ENCODE measurements at places on chromosomes 6 and 20.

GRCh38 chr6:160513836-160514235 is 150.2 kb downstream of the LPA start:
- peak; percentile 20 for DNase-seq

DNA sequence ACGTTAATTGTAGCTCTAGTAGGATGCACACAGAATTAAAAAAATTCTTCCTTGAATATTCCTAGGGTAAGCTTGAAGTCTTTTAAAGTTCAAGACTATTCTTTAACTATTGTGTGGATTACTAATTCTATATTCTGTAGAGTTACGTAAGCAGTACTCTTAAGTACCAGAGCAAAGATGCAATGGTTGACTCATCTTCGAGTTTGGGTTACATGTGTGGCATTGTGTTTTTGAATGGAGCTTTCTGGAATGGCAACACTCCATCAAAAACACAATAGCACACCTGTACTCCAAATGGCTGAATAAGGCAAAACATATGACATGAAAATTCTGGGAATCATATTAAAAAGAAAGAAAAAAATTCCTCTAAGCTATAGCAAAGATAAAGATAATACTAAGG is 33.5 kb upstream of the CEP162 start:
- no peak for DNase-seq

DNA sequence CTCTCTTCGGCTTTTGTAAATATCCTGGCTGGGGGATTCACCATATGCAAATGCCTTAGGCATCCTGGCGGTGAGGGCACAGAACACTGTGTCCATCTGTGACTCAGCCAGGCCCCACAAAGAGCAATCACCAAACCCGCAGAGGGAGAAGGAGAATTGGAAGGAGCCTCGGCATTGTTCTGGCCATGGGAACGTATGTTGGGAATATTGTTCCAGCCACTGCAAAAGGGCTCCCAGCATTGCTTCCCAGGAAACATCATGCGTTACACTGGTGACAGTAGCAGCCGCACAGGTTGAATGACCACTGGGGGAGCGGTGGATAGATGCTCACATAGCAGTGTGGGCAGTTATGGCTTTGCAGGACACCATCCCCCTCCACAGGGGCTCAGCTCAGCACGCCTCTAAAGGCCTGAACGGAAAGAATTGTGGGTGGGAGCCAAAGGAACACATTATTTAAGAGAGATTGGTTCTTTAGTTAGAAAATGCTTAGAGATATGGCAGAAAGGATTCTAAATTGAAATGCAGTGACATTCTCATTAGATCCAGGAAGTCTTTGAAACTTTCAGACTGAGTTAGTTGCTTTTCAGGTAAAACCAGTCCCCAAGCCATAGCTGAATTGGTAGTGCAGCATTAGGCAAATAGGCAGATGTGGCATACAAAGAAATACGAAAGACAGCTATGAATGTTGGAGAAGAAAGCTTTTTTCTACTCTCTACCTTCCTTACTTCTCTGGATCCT is 104.3 kb downstream of the RNF144B start:
- DNase-seq = peak; percentile 76

DNA sequence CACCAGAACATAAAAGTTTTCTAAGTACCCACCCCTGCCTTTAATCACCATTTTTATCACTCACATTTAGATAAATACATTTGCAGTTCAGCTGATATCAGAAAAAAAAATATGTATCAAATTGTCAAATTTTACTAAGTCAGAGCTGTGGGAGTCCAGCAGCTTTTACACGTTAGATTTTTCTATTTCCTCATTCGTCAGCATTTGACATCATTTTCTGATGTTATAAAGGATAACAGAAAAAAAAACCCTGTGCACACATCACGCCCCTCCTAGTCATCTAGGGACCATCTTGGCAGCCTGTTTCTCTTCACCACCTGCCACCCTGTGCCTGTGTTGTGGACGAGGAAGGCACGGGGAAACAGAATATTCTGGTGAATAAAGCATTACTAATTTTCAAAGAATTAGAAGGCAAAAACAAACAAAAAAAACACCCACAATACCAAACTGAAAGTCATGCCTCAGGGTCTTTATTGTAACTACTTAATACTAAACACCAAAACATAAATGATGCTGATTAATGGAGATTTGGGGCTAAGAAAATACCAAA is 12.4 kb downstream of the B4GALT5 start:
- peak; percentile 40 for DNase-seq

DNA sequence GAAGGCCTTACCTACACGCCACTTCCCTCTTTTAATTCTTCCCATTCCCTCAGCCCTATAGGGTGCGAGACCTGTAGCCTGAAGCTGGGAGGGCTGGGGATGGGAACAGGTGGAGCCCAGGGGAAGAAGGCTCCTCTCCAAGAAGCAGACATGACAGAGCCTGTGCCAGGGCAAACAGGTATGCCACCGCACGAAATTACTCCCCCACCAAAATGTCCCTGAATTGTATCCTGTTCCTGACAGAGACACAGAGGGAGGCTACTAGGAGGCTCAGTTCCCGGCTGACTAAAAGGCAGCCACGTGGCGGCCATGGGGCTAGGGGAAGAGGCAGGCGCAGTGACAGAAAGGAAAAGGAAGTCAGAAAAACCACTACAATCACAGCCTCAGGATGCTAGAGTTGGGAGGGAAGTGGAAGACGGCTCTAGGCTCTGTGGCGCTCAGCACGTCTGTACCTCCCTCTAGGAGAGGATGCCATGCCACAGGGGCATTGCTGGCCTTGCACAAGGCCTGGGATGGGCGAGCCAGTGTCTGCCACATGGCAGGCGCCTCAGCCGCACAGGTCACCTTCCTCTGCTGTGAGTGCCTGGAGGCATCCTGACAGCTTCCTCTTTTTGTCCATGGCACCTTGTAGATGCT is 27.7 kb downstream of the TFEB start:
- no peak for DNase-seq

GRCh38 chr20:19738951-19739350 is 19.1 kb upstream of the RIN2 start:
- DNase-seq = no peak

- peak; percentile 32 for DNase-seq
Observed at GRCh38 chr6:112831022-112831421, 483.9 kb downstream of the RFPL4B start.

DNA sequence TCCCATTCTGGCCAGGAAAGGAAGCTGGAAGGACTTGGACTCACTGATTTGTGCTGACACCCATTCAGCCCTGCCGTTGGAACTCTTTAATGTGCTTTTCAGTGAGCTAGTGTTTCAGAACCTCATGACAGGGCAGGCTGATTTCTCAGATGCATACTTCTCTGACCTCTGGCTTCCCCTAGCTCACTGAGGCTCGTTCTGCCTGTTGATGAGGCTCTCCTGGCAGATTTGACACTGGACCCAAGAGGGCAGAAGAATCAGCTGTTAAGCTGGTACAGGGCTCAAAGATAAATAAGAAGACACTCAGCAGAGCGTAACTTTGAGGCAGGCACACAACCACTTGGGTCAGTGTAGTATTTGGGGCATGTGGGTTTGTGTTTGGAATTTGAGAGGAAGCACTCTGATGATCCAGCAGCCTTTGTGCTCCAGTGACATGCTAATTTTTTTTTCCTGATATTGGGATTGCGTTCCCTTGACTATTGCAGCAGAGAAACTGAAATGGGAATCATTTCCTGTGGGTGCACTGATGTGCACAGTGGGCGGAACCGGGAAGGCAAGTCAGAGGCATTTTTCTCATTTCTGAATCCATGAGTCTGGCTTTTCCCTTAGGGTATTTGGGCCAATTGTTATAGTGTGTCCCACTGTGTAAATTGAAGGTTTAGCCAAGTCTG is 80.2 kb downstream of the CARMIL1 start:
- DNase-seq = peak; percentile 76

- DNase-seq = peak; percentile 56
Observed at GRCh38 chr6:106181664-106182418, 95.7 kb downstream of the PRDM1 start.

Data from fibroblast of lung (primary cell).